Activated T-cell treated with anti-CD3 and anti-CD28 coated beads, Interleukin-2, amount 50 U/mL, for 4 hours (primary cell): ENCODE measurements at places on chromosomes 2 and 18. TPM values are rescaled to one million over a fixed set of nuclear protein-coding genes. Genes with fewer than 3 reads are reported as not detected.

DNA sequence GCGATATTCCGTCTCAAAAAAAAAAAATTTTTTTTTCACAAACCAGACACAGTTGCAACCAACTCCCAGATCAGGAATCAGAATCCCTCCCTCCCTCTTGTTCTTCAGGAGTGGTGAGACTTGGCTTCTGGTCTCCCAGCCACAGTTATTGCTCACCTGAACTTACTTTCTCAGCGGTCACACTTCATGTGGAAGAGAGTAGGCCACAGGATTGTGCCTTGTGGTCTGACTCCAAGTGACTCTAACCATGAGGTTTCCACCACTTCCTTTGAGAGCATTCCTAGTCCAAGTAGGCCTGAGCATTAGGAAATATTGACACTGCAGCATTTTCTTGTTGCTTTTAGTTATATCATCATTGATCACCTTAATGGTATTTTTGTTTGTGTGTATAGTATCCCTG, 12.1 kb downstream of the FMNL2 start:
- DNase-seq, result no peak

The TACR1 gene
- not detected for total RNA-seq

The PREB gene
- total RNA-seq, result 98.0 TPM

DNA sequence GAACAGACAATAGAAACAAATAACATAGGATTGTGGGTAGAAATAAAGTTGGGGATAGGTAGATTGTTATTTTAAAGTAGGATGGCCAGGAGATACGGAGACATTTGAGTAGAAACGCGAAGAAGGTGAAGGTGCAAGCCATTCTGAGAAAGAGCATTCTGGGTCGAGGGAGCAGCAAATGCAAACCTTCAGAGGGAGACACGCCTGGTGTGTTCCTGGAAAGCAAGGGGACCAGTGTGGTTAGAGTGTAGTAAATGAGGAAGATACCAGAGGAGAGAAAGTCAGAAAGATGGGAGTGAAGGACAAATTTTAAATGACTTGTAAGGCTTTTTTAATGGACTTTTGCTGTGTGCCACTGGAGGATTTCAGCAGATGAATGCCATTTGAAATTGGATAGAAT, 1.7 kb downstream of the CYP20A1 start:
- DNase-seq, result no peak

The ARHGAP15 gene
- 16.3 TPM for total RNA-seq

DNA sequence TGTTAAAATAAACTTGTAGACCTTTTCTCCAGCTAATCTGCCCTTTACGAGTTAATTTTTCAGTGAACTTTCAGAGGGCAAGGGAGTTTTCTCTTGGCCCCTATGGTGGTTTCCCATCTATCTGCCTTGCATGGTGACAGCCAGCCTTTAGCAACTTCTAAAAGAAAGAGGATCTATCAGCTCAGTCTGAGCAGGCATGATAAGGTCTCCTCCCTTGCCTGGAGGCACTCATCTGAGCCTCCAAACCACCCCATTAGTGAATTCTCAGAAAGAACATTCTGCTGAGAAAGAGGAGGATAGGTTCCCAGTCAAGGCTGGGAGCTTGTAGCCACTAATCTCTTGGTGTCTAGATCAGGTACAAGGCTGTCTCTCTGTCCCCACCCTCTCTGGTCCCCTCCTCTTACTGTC, 10.7 kb upstream of the GYPC start:
- no peak for DNase-seq

DNA sequence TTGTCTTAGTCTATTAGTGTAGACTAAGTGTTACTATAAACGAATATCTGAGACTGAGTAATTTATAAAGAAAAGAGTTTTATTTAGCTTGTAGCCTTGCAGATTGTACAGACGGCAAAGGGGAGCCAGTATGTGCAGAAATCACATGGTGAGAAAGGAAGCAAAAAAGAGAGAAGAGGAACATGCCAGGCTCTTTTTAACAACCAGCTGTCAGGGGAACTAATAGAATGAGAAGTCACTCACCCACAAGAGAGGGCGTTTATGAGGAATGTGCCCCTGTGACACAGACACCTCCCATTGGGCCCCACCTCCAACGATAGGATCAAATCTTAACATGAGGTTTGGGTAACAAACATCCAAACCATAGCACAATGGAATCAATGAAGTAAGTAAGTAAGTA, 20.6 kb upstream of the ZNF804A start:
- no peak for DNase-seq

The CYP26B1 gene
- total RNA-seq, result not detected

The RPE gene
- total RNA-seq, result 44.2 TPM

GRCh38 chr2:241034490-241035141, 36.2 kb downstream of the SNED1 start:
- no peak for DNase-seq

GRCh38 chr2:109162999-109163398, 34.0 kb downstream of the SH3RF3 start:
- no peak for DNase-seq

DNA sequence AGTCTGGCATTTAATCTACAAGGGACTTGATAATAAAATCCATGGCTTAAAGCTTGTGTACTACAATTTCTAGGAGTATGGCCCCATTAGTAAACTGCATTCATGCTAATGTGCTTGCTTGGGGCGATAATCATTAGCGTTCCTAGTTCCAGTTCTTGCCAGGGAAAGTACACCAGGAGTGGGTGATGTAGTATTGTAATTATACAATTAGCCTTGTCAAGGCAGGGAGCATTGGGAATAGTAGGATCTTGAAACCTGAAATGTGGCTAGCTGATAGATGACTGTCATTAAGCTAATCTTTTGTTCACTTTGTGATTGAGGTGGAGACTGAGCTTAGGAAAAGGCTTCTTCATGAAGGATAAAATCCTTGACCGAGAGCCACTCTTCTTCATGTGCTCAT, 989.2 kb downstream of the CPS1 start:
- no peak for DNase-seq

- no peak for DNase-seq
Measured at GRCh38 chr2:236944561-236944960, 141.1 kb upstream of the COPS8 start.

DNA sequence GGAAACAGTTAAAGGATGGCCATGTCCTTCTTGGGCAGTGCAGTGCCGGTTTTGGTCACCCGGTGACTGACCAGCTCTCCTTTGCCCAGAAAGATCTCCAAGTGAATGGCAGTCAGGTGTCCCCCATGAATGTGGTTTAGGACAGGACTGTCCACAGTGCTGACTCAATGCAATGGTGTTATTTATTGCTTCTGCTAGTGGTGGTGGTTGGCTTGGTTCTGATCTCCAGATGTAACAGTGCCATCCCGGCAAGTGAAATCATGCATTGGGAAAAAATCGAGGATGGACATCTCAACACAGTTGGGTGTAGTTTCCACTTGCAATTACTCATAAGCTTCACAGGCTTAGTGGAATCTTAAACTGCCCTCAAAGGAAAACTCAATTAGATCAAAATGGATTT, 81.9 kb downstream of the TGOLN2 start:
- no peak for DNase-seq

DNA sequence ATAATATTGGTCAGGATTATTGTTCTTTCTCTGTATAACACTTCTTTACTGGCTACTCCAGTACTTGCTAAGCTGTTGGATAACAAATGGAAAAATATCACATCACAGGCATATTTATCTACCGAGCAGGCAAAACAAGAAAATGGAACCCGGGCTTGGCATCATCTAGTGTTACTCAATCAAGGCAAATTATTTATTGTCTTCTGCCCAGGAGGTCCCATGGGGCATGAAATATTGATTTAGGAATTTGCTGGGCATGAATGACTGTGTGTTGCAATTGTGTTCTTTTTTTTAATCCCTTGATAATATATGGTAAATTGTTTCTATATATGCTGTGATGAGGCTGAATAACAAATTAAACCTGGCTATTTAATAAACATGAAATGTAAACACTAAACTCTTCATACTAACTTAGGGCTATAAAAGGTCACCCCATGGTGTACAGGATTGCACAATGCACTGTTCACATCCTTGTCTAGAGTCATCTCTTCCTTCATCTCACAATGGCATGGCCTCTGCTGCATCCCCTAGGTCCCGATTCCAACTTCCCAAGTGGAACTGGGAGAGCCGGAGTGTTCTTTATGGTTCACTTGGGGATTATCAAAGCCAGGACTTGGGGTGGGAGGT, 2.2 kb upstream of the PARD3B start:
- DNase-seq, result no peak

The FAP gene
- total RNA-seq, result not detected

DNA sequence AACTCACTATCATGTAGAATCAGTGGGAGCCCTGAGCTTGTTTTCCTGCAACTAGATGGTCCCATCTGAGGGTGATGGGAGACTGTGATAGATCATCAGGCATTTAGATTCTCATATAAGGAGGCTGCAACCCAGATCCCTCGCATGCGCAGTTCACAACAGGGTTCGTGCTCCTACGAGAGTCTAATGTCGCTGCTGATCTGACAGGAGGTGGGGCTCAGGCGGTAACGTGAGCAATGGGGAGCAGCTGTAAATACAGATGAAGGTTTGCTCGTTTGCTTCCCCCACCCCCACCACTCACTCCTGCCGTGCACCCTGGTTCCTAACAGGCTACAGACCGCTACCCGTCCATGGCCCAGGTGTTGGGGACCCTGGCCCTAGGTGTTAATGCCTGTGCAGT, 113.6 kb downstream of the RNF144A start:
- no peak for DNase-seq

DNA sequence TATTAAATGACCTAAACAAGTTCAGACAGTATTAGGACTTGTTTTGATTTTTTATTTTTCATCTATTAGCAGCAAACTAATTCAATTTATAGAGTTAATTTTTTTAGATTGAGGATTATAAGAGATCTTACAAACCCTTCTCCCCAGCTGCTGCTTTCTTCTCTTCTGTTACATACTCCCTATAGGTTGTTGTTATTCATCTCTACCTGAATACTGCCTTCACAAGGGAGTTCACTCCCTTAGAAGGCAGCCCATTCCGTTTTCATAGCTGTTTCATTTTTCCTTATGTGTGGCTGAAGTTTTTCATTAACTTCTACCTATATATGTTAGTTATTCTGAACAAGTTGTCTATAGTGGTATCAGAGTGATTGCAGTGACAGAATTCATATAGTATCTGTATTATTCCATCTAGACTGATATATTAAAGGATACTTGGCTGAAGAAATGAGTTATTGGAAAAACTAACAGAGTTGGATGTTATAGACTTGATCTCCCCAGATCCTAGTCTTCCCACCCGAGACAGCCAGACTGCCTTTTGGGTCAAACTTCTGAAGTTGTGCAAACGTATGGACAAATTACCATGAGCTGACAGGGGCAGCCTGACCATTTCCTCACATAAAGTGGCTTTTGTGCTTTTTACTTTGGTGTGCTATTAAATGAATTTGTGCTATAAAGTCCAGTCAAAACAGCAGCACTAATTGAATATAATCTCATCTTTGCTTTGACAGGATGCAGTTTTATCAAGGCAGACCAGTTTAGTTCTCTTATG, 8.7 kb downstream of the GLS start:
- DNase-seq, result no peak

The ALK gene
- total RNA-seq, result not detected

GRCh38 chr2:43174368-43174916, 52.0 kb downstream of the ZFP36L2 start:
- peak; percentile 61 for DNase-seq

The MAPRE3 gene
- total RNA-seq, result 3.8 TPM

DNA sequence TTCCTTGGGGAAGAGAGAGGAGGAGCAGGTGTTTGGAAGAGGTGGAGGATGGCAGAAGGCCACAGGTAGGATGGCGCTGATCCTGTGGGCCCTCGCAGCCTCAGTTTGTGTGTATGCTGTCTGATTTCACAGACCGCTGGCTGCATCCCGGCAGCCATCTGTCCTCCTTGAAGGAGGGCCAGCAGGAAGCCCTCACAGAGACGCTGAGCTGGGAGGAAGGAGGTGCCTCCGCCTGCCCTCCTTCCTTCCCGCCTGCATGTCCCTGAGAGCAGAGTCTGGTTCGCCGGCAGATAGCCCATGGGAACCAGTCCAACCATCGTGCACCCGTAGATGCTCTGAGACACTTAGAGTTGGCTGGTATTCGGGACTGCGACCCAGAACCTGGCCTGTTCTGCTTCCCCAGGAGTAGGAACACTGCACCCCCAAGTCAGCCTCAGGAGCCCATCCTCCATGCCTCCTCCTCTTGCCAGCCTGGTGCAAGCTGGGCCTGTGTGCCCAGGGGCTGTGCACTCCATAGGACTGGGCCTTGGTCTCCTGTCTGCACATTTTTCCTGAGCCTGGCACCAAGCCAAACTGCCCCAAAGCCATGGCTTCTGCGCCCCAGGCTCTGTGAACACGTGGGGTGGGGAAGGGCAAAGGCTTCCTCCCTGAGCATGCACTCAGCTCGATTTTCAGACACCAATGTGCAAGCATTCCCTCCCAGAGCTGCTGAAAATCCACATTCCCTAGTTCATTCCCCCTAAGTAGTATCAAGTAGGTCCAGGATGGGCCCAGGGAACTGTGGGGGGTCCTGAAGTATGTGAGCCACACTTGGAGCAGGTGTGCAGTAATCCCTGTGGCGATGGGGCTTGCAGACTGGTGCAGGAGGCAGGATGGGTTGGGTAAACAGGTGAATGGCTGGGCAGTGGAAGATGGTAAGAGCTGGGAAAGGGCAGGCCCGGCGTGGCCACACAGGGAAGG, 115.6 kb downstream of the SEPTIN10 start:
- DNase-seq, result no peak

GRCh38 chr2:233929352-233930022, 12.3 kb downstream of the TRPM8 start:
- no peak for DNase-seq

- DNase-seq, result no peak
Measured at GRCh38 chr18:31199190-31199769, 36.6 kb upstream of the DSC1 start.

The SERPINB2 gene
- 0.78 TPM for total RNA-seq

DNA sequence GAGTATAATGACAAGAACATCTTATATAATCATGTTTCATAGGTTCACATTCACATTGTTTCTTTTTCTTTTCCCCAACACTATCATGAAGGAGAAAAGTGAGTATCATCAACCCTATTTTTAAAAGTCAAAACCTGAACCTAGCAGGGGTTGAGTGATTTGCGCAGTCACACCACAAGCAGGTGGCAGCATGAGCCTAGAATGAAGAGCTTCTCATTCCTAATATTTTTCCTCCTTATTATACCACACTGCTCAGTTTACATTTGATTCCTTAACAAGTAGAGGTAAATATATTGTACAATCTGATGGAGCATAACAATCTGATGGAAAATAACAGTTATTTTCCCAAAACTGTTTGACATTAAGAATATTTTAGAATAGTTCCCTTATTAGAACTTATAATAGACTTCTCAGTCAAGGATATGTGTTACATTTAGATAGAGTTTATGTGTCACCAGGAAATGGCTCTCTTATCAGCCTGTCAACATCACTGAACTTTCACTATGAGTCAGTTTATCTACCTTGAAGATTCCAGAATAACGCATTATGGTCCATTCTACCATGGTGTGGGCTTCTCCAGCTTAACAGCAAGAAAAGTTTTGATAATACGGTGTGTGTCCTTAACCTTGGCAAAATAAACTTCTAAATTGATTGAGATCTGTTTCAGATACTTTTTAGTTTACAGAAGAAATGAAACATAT, 119.5 kb downstream of the NEB start:
- no peak for DNase-seq

- DNase-seq, result no peak
Measured at GRCh38 chr2:38128653-38129052, 52.7 kb upstream of the CYP1B1 start.

The NYAP2 gene
- not detected for total RNA-seq

The ATP8B1 gene
- total RNA-seq, result 0.15 TPM

The NOL4 gene
- not detected for total RNA-seq

- peak; percentile 24 for DNase-seq
Measured at GRCh38 chr2:112155331-112156151, 17.4 kb downstream of the FBLN7 start.

The FAM210A gene
- total RNA-seq, result 28.6 TPM

GRCh38 chr2:23566241-23567142, 181.5 kb downstream of the KLHL29 start:
- DNase-seq, result peak; percentile 11
